ENCODE measurements at places on chromosomes 5 and 9. TPM values are rescaled to one million over a fixed set of nuclear protein-coding genes. Genes with fewer than 3 reads are reported as not detected.
A peak's percentile ranks its signal among the peaks of the same experiment; 100 is the strongest.

Gene SH3GL2
- total RNA-seq, result 0.45 TPM

Gene IFNA21
- not detected for total RNA-seq

Gene GABRA1
- not detected for total RNA-seq

Gene IRX2
- 7.3 TPM for total RNA-seq

Gene MPDZ
- total RNA-seq, result 41.3 TPM

Gene PRLR
- 0.22 TPM for total RNA-seq

Gene DMRT3
- 2.5 TPM for total RNA-seq

Gene NUTM2G
- total RNA-seq, result not detected

Gene RNF183
- not detected for total RNA-seq

Gene TMEM215
- total RNA-seq, result not detected

Gene WDR38
- total RNA-seq, result 0.33 TPM

Gene PAIP1
- 97.4 TPM for total RNA-seq

- no peaks in the 10 kb centered on the region for H3K4me1 ChIP-seq
- H3K4me3 ChIP-seq, result no peak overlapping the region
- no peak overlapping the region for H3K27ac ChIP-seq
- H3K27me3 ChIP-seq, result no peaks in the 10 kb centered on the region
Measured at GRCh38 chr9:133440874-133441273, 18.7 kb downstream of the ADAMTS13 start.

DNA sequence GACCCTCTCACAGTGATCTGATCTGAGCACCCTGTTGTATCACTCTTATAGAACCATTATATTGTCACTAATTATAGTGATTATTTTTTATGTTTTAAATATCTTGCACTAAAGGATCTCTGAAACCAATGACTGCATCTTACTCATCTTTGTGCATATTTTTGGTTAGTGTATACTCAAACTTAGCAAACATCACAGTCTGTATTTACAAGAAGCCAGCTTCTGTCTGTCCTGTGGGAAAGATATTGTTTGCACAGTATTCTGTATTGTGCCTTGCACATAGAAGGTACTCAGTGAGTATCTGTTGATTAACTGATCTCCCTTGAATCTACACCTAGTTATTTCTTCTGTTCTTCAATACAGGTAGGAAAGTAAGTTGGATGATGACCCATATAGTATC is 131.5 kb downstream of the PAM start:
- H3K4me3 ChIP-seq, result no peak overlapping the region
- H3K36me3 ChIP-seq, result no peaks in the 10 kb centered on the region
- no peak overlapping the region for H3K27ac ChIP-seq
- no peaks in the 10 kb centered on the region for H3K4me1 ChIP-seq
- no peak for DNase-seq

DNA sequence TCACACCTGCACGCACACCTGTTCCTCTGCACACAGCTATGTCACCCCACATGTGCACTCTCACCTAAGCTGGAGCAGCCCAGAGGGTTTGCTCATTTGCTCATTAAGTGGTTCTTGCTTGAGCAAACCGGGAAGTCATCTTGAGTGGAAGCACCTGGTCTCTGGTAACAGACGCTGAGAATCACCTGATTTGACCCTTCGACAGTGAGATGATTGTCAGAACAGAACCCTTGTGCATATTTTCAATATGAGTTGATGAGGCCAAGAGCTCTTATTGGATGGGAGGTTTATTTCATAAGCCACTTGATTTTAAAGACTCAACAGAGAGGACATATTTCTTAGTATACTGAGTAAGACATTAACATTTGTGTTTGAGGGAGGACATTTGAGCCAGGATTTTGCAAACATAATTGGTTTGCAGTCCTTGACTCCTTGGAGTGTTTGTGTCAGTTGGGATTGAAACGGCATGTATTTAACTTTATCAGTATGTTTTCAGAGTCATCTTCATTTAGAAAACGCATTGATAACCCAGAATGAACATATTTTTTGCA is 22.1 kb upstream of the LPCAT1 start:
- peak; percentile 46 for DNase-seq
- no peaks in the 10 kb centered on the region for H3K4me1 ChIP-seq

DNA sequence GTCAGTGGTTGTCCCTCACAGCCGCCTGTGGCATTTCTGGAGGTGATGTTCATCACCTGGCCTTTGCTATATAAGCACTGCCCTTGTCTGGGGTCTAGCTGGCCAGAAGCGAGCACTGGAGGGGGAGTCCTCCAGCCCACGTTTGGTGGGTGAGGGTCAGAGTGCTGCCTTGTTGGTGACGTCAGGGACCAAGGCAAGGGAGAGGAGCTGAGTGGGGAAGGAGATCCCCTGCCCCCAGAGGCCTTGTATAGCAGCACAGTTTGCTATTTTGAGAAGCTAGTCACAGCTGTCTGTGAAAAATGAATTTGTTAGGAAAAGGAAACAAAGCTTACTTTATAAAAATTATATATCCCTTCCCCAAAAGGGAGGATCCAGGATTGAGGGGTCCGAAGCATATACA is 49.8 kb downstream of the SYK start:
- peak overlapping the region; percentile 69 for H3K27ac ChIP-seq
- H3K4me1 ChIP-seq, result peaks cover 14% of the 10 kb centered on the region
- DNase-seq, result no peak
- no peak overlapping the region for H3K4me3 ChIP-seq

DNA sequence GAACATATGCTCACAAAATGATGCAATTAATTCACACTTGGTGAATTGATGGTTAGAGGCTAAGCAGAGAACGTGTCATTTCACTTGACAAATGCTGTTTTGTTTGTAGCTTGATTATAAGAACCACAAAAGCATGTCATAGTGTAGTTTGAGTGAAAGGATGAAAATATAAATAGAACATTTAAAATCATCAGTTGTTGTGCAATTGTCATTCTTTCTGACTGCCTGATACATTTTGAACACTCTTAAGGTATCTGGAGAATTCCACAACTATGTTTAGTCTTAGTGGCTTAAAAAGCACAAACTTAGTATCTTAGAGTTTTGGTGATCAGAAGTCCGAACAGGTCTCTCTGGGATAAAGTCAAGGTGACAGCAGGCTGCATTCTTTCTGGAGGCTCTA is 129.4 kb downstream of the BASP1 start:
- no peak overlapping the region for H3K4me3 ChIP-seq
- no peaks in the 10 kb centered on the region for H3K36me3 ChIP-seq
- no peaks in the 10 kb centered on the region for H3K4me1 ChIP-seq
- H3K27me3 ChIP-seq, result no peaks in the 10 kb centered on the region
- no peak for DNase-seq
- H3K27ac ChIP-seq, result no peak overlapping the region

DNA sequence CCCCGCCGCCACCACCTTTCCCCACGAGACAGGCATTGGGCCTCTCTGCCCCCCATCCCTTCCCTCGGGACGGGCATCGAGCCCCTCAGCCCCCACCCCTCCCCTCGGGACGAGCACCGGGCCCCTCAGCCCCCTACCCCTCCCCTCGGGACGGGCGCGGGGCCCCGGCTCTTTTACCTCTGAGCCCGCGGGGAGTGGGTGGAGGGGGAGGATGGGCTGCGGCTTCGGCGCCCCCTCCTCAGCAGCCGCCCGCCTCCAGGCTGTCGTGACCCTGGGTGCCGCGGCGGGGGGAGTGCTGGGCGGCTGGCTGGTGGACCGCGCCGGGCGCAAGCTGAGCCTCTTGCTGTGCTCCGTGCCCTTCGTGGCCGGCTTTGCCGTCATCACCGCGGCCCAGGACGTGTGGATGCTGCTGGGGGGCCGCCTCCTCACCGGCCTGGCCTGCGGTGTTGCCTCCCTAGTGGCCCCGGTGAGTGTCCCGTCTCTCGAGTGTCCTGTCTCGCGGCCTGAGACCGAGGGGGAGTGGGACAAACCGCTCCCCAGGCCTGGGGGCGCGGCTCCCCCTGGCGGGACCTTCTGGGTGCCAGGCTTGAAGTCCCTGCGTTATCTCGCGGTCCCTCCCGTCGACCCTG is 791 bp downstream of the SLC2A8 start:
- peak overlapping the region; percentile 78 for H3K27ac ChIP-seq
- peak overlapping the region; percentile 75 for H3K4me3 ChIP-seq
- H3K4me1 ChIP-seq, result peaks cover 6% of the 10 kb centered on the region
- DNase-seq, result peak; percentile 75
- H3K36me3 ChIP-seq, result no peaks in the 10 kb centered on the region

DNA sequence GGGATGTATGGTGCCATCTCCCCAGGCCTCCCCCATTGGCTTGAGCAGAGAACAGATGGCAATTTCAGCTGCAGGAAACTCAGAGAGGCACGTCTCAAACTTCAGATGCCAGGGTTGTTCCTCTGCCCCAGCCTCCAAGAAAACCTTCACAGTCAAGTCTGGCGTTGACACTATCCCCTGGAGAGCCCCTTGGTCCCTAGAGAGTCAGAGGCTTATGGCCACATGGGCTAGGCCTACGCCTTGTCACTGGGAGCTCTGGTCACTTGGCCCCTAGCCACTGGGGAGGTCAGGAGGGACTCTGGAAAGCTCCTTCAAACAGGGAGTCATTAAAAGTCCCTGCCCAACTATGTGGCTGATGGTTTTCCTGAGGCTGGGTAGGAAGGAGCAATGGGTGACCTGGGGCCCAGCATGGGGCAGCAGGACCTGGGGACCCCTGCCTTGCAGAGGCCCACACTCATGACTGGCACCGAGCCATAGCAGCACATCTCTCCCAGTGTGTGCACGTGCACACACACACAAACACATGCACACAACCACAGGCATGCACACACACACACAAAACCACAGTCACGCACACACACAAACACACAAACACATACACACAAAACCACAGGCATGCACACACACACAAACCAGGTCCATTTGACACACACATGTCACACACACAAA is 144.2 kb downstream of the GADD45G start:
- no peak overlapping the region for H3K4me3 ChIP-seq
- no peak overlapping the region for H3K27ac ChIP-seq
- DNase-seq, result no peak

DNA sequence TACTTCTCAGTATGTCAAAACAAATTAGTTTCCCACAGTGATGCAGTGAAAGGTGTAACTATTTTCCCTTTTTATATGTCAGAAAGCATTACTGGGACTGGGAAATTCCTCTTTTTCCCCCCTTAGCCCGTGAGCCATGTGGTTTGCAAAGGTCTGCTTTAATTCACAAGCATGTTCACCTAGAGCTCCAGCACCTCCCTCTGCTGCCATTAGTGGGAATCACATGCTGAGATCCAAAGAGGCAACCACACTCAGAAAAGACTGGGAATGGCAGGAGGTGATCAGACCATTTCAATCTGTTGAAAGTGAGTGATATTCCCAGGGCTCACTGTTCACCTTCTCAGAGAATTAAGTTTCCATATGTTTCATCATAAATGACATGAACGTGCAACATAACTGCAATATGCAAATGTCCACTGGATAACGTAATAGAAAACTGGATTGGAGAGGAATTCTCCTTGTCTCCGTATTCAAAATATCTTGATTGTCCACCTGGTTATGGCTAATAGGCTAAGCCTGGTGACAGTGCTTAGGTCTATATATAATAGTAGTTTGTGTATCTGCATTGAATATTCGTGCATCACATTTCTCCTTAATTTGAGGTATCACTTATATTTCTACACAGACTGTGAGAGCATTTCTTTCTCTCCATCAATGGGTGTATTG is 703.5 kb upstream of the WWC1 start:
- H3K4me1 ChIP-seq, result no peaks in the 10 kb centered on the region
- H3K27me3 ChIP-seq, result no peaks in the 10 kb centered on the region
- DNase-seq, result peak; percentile 33
- no peaks in the 10 kb centered on the region for H3K36me3 ChIP-seq
- H3K4me3 ChIP-seq, result no peak overlapping the region

DNA sequence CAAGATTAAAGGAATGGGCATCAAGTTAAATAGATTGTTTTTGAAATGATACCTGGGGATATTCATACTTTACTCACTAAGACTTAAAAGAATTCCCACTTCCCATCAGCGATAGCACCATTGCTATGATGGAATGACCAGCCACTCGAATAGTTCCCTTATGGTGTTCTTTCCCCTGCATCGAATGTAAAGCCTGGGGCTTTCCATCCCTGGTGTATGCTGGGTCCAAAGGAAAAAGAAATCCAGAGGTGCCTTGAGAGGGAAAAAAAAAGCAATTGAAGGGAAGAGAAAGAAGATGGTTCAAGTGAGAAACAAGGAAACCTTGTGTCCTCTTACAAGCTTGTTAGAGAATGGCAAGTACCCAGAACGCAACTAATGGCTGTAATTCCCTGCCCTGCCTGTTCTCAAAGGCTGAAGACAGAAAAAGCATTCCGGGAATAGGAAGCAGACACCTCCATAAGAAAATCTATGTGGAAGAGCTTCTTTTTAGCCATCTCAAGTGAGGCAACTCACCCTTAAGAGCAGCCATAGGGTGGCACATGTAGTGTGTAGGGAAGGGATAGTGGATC is 351.1 kb upstream of the DAB2 start:
- no peak overlapping the region for H3K27ac ChIP-seq
- H3K4me3 ChIP-seq, result no peak overlapping the region
- no peak for DNase-seq

DNA sequence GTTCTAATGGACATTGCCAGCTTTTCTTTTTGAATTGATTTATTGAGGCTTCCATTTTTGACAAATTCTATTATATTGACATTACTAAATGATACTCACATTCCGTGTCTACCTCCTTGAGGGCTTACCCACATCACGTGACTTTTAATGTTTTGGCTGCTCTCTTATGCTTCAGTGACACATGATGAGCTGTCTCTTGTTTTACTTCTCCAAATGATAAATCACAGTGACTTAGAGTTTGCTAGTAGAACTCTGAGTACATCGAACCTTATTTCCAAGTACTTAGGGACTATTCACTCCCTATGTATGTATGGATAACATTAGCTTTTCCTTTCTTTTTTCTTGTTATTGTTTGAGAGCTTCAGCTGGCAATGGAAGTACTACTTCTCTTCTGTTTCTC is 169.8 kb upstream of the KCNN2 start:
- no peak overlapping the region for H3K4me3 ChIP-seq
- no peaks in the 10 kb centered on the region for H3K36me3 ChIP-seq
- H3K27ac ChIP-seq, result no peak overlapping the region
- no peaks in the 10 kb centered on the region for H3K27me3 ChIP-seq
- no peaks in the 10 kb centered on the region for H3K4me1 ChIP-seq

DNA sequence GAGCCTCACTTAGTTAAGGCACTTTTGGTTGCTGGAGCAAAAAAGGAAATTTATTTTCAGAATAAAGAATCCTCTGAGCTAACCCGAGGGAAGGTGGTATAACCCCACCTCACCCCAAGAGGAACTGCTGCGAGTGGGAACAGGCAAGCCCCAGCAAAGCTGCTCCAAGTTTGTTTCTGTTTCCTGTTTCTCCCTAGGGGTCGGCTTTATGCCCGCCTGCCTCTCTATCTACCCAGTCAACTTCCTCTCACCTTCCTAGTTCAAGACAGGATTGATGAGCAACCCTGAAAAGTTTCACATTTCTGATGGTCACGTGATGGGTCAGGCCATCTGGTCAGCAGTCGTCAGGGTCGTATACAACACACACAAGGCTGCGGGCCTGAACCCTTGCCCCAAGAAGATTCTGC is 31.1 kb downstream of the TRIO start:
- DNase-seq, result no peak
- no peak overlapping the region for H3K27ac ChIP-seq
- no peaks in the 10 kb centered on the region for H3K36me3 ChIP-seq
- H3K4me1 ChIP-seq, result peaks cover 3% of the 10 kb centered on the region

DNA sequence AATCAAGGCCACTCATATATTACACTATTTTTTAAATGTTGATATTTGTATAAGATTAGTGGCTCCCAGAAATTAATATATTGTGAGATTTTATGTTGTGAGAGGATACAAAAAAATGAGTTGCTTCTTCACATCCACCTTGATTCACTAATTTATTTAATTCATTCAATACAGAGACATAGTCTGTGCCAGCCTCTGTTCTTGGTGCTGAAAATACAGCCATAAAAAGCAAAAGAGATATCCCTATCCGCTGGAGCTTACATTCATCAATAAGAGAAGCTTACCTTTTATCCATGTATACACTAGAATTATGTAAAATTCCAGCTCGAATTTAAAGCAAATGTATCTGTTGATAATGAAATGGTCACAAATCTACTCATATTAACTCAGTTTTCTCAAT is 92.2 kb upstream of the GABRG2 start:
- no peak overlapping the region for H3K4me3 ChIP-seq
- no peaks in the 10 kb centered on the region for H3K27me3 ChIP-seq
- no peaks in the 10 kb centered on the region for H3K36me3 ChIP-seq
- H3K4me1 ChIP-seq, result no peaks in the 10 kb centered on the region

All from thyroid gland (tissue), 4 donors.